Progenitor cell of endocrine pancreas (in vitro differentiated cells): ENCODE measurements at places on chromosomes 12 and 14.

- DNase-seq = no peak
Measured at GRCh38 chr12:48899651-48900050, 25.6 kb downstream of the FKBP11 start.

GRCh38 chr14:58882577-58883018 is 244.8 kb downstream of the DACT1 start:
- DNase-seq = no peak

GRCh38 chr12:55644591-55644990 is 7.9 kb downstream of the OR10P1 start:
- no peak for DNase-seq

GRCh38 chr14:50937325-50937724 is 7.0 kb downstream of the PYGL start:
- no peak for DNase-seq

GRCh38 chr12:45989287-45989686 is 1.1 kb downstream of the SCAF11 start:
- DNase-seq = no peak

GRCh38 chr12:53942467-53942997 is 3.9 kb downstream of the HOXC13 start:
- DNase-seq = no peak

- DNase-seq = no peak
Measured at GRCh38 chr12:31507966-31508365, 83.0 kb downstream of the DENND5B start.

GRCh38 chr12:105433804-105434203 is 103.3 kb downstream of the C12orf75 start:
- no peak for DNase-seq

- DNase-seq = no peak
Measured at GRCh38 chr12:30010071-30011052, 226.6 kb upstream of the TMTC1 start.

DNA sequence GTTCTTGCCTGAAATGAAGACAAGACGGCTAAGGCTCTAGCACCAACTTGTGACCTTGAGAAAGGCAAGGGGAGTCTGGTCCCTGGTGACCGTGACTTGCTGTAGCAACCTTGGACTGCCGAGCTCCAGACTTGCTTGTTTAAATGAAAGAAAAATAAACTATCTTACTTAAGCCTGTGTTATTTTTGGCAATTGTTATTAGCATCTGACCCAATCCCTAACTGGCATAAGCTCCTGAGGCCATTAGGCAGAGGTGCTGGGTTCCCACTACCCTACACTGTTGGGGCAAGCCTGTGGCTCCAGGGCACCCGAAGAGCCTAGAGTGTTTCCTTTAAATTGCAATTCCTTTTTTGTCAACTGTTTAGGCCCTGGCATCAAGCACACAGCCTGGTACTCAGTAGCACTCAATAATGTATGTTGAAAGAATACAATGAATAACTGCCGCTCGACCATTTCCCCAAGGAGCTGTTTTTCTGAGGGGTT is 106.9 kb upstream of the HIF1A start:
- DNase-seq = no peak

- no peak for DNase-seq
Measured at GRCh38 chr14:96237641-96238040, 18.4 kb upstream of the BDKRB1 start.

- DNase-seq = no peak
Measured at GRCh38 chr12:109053382-109054123, 1.2 kb downstream of the USP30 start.

DNA sequence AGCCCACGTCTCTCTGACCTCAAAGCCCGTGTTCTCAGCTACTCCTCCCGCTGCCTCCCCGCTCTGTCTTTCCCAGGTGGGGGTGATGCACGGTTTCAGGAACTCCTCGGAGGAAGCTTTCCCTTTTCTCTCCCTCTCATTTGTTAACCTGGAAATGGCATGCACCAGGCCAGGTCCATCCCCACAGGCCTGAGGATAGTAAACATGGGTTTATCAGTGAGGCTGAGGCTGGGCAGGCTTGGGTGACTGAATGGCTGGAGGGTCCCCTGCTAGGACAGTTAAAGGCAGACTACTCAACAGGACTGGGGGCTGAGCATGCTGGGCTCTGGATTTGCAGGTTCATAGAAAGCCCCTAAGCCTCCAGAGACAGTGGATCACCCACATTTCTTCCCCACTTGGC is 7.6 kb downstream of the WSCD2 start:
- DNase-seq = no peak

DNA sequence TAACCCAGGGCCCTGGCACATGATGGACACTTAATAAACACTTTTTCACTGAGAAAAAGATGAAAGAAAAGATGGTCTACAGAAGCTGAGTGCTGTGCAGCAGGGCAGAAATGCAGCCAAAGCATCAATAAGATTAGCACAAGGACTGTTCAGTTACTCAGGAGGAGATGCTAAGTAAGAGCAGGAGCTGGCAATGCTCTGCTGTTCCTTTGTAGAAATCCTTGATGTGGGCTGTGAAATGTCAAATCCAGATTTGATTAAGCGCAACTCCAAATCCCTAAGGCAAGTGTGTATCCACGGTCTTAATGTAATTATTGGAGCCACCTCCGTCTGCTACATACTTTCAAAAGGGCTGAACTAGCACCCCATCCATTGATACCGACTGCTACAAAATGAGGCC is 151.8 kb upstream of the BTG1 start:
- no peak for DNase-seq

DNA sequence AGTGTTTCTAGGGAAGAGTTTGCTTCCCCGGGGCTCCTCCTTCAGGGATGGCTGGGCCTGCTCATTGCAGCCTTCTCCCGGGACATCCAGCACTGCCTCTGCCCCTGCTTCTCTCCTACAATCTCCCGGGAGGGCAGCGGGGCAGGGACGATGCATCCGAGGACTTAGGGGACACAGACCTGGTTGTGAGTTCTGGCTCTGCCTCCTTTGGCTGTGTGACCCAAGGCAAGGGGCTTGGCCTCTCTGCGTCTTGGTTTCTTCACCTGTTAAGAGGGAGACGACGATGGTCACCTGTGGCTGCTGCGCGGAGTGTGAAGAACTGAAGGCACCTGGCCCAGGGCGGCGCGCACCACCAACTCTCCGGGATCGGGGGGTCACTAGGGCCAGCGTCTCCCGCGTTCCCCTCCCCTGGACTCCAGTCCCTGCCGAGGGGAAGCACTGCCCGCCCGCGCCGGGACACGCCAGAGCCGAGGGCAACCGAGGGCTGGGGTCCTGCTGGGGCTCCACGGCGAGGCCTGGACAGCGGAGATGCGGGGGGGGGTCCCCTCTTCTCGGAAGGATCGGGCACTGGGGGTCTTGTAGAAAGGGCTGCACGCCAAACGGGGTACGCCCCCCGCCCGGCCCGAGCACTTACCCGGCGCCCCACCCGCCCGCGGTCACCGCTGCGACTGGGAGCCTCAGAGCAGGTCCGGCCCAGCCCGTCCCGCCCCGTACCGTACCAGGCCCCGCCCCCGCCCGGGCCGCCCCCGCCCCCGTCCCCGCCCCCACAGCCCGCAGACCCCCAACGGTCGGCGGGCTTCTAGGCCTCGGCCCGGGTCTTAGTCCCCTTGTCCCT is at the start of gene HVCN1:
Gene HVCN1, minus strand, starts transcription at position 670 of the 835 bp plus-strand sequence. CDS start 5,870 bp downstream, outside the sequence.
- no peak for DNase-seq

- DNase-seq = no peak
Measured at GRCh38 chr14:54343272-54344121, 53.3 kb upstream of the CDKN3 start.

GRCh38 chr14:106846218-106846617 is 1319.8 kb downstream of the TMEM121 start:
- DNase-seq = no peak

- DNase-seq = peak; percentile 25
Measured at GRCh38 chr14:63388766-63389431, 70.2 kb upstream of the GPHB5 start.

DNA sequence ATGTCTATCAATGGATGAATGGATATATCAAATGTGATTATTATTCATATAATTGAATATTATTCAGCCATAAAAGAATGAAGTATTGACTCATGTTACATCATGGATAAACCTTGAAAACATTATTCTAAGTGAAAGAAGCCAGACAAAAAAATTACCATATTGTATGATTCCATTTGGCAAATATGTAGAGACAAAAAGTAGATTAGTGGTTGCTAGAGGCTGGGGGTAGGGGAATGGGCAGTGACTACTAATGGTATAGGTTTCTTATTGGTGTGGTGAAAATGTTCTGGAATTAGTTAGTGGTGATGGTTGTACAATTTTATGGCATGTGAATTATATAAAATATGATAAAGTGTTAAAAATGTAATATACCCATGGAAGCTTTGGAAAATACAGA is 31.8 kb upstream of the GNS start:
- DNase-seq = no peak

- DNase-seq = peak; percentile 34
Measured at GRCh38 chr12:55829967-55830600, 697 bp upstream of the DNAJC14 start.

DNA sequence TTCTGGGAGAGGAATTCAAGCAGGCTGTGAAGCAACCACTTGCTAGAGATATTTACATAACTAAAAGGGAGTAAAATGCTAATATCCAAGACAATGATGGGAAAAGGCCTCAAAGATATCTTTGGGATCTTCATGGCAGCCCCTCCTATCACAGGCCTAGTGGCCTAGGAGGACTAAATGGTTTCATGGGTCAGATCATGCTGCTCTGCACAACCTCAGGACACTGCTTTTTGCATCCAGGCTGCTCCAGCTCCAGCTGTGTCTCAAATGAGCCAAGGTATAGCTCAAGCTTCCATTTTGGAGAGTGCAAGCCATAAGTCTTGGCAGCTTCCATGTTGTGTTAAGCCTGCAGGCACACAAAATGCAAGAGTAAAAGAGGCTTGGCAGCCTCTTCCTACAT is 195.6 kb upstream of the SSTR1 start:
- no peak for DNase-seq

DNA sequence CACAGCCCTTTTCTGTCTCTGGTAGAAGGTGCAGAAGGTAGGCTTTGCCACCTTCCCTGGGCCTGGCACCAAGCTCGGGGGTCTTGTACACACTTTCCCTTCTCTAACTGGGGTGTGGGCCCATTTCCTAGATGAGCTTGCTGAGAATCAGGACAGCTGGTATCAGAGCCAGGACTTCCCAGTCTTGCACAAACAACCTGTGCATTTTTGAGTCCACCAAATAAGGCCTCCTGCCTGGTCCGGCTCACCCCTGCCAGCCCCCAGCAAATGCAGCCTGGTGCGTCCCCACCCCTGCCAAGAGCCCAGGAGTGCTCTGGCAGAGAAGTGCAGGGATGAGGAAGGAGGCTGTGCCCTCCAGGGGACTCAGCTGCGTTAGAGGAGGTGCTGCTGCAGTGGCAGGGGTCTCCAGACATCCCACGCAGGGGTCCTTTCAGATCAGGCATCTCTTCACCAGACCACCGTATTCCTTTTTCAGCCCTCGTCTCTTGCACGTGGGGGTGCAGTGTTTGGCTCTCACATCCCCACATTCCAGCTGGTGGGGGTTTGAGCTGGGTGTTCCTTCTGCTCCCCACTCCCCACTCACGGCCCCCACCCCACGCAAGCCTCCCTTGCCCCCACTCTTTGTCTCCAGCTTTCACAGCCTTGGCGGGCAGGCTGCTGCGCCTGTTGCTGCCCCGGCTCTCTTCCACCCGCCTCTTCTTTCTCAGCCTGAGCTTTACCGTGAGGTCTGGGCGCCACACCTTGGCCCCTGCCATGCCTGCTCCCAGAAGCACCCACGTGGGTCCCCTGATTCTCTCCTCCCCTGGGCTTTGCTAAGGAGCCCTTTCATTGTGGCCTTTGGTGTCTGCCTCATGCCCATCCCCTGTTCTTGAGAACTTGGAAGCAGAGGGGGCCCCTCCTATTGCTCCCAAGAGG is 32.3 kb downstream of the MEG3 start:
- no peak for DNase-seq

- no peak for DNase-seq
Measured at GRCh38 chr12:106980944-106981343, 6.0 kb downstream of the MTERF2 start.

GRCh38 chr12:49868449-49868848 is 25.5 kb upstream of the BCDIN3D start:
- DNase-seq = no peak

DNA sequence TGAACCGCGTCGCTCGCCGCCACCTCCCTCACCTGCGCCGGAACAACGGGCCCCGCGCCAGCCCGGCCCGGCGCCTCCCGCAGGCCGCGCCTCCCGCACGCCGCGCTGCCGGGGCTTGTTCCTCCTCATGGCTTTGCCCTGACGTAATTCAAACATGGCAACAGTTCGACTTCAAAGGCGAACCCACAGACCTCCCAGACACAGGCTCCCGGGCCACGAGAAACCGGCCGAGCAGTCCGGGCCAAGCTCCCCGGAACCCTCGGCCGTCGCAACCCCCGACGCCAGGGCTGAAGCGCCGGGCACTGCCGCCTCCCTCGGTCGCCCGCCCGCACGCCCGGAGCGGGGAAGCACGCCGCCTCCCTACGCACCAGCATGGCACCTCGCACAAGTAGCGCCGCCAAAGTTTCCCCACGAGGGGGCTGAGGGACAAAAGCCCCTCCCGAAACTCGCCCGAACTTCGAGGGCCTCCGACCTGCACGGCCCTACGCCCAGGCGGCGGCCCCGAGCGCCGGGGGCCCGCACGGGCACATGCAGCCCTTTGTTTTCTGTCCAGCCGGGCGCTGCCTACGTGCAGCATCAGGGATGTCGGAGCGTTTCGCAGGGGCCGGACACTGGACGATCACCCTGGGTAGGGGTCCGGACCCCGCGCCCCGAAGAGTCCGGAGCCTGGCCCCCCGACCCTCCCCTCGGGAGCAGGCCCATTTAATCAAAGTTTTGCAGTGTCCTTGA is 1.7 kb downstream of the SINHCAF start:
- DNase-seq = peak; percentile 77

DNA sequence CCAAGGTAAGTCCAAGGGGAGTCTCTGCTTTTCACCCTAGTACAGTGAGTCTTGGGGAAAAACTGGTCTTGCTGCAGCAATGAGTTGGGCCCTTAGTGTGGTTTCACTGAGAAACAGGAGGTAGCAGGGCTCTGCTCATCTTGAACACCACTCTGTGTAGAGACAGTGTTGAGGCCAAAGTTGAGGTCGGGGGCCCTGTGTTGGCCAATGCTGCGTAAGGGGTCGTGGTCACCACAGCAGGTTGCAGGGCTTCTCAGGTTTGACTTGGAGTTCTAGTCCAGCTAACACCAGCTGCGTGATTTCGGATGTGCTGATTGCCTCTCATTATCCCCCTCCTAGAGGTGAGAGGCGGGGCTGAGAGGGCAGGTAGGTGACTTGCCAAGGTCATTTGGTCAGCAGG is 807.5 kb downstream of the VRK1 start:
- no peak for DNase-seq
